ENCODE measurements at places on chromosomes 5 and 9.

DNA sequence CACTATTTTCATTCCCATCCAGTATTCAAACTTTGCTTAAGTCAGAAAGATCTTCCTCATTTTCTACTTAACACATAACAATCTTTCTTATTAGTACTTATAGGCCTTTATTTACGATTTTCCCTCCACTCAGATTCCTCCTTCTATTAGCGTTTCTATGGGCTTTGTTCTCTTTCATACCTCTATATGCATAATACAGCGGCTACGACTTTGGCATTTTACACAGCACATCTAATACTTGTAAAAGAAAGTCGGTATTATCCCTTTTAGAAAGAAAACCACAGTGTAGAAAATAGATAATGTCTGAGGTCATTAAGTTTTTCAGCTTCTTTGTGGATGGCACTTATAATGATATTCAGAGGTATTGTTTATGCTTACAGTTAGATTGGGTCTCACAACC is 8.4 kb downstream of the RBM18 start:
- no peak for DNase-seq

DNA sequence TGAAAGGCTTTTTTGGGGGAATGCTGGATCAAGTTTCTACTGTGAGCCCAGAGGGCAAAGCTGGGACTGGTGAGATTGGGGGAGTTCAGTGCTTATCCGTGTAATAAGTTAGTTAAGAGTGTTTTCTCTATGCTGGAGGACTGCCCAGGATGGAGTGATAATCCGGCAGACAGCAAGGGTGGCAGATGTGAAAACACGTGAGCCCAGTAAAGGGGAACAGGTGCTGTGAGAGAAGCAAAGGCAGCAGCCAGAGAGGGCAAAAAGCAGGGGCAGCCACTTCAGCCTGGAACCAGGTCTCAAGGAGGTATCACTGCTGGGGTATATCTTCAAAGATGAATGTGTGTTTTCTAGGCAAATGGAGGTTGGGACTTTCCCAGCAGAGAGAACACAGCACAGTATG is 53.9 kb downstream of the GALNT10 start:
- no peak for DNase-seq

DNA sequence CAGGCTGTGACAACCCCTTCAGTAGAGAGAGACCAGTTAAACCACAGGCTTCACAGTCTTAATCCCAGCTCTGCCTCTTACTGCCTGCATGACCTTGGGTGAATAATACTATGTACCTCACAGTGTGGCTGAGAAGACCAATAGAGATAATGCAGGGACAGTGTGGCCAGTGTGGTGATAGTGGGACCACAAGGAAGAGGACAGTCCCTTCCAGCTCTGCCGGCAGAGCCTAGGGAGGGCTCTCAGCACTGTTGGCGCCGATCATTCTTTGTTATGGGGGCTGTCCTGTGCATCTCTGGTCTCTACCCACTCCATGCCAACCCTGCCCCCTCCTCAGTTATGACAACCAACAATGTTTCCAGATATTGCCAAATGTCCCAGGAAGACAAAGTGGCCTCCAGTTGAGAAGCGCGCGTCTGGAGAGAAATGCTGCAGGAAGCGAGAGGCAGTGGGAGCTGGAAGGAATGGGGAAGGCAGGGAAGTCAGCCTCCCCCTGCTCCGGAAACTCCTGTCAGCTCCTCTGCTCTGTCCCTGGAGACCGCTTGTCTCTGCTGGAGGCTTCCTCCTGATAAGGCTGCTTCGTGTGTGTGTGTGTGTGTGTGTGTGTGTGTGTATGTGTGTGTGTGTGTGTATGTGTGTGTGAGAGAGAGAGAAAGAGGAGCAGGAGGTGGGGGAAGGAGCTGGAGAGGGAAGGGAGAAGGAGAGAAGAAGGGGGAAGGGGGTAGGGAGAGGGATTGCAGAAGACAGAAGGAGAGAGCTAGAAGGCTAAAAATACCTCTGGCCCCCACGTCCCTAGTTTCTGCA is 31.8 kb upstream of the FABP6 start:
- peak; percentile 73 for DNase-seq

DNA sequence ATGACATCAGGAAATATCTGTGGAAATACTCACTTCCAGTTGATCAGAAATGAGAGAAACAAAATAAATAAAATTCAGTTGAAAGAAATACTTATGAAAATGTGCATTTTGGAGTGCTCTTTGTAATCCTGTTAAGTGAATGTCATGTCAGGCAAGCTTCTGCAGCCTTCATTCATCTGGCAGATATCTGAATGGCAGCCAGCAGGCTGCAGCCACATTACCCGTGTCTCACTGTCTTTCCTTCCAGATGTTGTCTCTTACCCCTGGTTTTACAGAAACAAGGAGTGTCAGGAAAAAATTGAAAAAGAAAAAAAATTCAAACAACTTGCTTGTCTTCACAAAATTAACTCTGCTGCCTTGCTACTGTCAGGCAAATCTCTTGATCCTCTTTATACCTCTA is 445.0 kb upstream of the RIOK2 start:
- no peak for DNase-seq

- no peak for DNase-seq
Measured at GRCh38 chr5:6545770-6546690, 86.8 kb downstream of the NSUN2 start.

DNA sequence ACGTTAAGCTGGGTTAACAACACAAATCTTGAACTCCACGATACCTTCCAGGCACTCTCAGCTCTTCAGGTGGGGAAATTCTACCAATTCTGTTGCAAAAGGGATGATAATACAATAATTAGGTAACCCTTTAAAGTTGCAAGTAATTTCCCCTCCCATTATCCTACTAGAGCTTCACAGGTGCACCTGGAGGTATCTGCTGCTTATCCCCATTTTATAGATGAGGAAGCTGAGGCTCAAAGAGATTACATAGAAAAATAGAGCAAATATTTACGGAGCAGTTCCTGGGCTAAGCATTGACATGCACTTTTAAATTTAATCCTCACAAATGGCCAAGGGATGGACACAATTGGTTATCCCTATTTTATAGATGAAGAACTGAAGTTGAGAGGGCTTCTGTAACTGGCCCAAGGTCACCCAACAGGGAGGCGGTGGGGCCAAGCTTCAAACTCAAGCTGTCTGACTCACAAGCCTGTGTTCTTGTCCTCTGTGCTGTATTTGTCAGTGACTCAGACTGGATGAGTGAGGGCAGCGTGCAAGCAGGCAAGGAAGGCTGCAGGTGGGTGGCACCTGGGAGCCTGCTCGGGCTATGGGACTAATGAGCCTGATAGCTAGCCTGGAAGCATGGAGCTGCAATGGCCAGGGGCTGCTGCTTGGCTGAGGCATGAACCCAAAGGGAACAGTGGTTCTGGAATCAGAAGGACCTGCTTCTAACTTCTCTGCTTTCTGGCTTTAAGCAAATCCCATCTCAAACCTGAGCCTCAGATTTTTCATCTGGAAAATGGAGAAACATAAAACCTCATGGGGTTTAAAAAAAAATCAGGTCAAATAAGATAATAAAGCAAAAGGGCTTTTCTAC is 105.5 kb downstream of the PDE6A start:
- no peak for DNase-seq

DNA sequence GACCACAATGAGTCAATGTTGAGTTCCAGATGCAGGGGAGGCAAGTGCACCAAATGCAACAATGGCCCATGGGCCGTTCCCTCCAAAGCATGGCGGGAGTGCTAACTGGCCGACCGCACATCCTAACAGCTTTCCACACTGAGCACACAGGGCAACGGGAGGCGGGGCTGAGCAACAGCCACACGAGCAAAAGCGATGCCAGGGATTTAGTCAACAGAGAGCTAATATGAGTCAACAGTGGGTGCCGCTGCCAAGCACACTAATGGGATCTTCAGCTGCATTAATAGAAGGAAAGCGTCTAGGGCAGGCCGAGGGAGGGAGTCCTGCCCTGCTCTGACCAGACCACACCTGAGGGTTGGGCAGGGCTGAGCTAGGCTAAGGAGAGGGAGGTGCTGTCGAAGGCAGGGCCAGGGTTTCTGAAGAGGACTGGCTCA is 4.6 kb downstream of the EPB41L4B start:
- no peak for DNase-seq

- DNase-seq, result no peak
Measured at GRCh38 chr9:121739971-121740370, 88.5 kb downstream of the DAB2IP start.

DNA sequence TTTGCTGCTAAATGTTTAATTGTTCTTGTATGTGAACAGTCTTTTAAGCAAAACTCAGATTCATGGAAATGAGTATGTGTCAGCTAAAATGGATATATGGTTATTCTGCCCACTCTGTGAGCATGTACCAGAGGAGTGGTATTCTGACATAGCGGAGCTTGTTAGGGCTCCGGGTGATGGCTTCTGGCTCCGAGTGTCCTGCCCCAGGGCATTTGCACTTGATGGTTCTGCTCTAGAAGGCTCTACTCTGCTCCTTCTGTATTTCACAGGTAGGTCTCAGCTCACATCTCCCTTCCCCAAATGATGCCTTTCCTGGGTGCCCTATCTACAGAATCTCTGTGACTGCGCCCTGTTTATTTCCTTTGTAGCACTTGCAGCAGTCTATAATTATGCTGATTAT is 113.3 kb downstream of the ARHGAP26 start:
- DNase-seq, result no peak

DNA sequence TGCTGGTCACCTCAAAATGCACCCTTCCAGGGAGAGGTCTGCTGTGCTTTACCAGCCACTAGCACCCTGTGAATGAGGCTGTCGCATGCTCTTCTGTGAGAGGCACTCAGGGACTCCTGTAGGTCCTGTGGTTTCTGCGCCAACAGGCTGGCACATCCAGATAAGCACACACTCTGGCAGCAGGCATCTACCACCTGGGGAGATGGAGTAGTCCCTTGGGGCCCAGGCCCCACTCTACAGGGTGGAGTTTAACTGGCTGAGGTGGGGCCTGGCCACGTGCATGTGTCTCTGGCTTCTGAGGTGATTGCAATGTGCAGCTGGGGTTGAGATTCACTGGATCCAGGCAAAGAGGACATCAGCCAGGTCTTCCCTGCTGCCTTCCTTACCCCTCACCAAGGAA is 32.3 kb downstream of the TMEM174 start:
- peak; percentile 88 for DNase-seq

- no peak for DNase-seq
Measured at GRCh38 chr9:124858330-124859046, 3.3 kb downstream of the RPL35 start.

Measured in hematopoietic multipotent progenitor cell treated with erythropoietin and hydrocortisone succinate and interleukin-3 and kit ligand, for 6 days (in vitro differentiated cells).